ENCODE measurements at places on chromosomes 6 and 20.

GRCh38 chr6:37285861-37286311 lies 27.9 kb upstream of the TMEM217 start:
- DNase-seq, result peak; percentile 22

GRCh38 chr6:50993941-50994720 lies 175.5 kb downstream of the TFAP2B start:
- no peak for DNase-seq

- DNase-seq, result no peak
These were observed 344.7 kb downstream of the NKAIN2 start for GRCh38 chr6:124148236-124148957.

GRCh38 chr20:63215101-63216040 lies 560 bp downstream of the YTHDF1 start:
- no peak for DNase-seq

- DNase-seq, result no peak
These were observed 120.9 kb downstream of the MANEA start for GRCh38 chr6:95698271-95698670.

GRCh38 chr6:8218861-8219260 lies 116.5 kb upstream of the EEF1E1 start:
- DNase-seq, result no peak

DNA sequence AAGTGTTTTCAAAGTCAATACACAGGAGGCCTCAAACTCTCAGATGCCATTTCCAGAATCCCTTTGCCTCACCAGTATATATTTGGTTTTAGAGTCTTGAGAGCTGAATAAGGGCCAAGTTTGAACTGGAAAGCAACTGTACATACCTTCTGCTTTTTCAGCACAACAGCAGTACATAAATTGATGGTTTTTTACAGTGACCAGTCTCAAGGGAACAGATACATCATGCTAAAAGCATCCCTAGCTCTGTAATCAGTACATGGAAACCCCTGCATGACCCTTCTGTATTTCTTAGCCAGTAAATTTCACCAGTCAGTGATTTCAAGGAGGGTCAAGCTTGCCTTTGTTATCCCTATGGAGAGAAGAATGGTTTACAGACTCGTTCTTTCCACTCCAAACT lies 40.6 kb upstream of the ECHDC1 start:
- DNase-seq, result no peak

DNA sequence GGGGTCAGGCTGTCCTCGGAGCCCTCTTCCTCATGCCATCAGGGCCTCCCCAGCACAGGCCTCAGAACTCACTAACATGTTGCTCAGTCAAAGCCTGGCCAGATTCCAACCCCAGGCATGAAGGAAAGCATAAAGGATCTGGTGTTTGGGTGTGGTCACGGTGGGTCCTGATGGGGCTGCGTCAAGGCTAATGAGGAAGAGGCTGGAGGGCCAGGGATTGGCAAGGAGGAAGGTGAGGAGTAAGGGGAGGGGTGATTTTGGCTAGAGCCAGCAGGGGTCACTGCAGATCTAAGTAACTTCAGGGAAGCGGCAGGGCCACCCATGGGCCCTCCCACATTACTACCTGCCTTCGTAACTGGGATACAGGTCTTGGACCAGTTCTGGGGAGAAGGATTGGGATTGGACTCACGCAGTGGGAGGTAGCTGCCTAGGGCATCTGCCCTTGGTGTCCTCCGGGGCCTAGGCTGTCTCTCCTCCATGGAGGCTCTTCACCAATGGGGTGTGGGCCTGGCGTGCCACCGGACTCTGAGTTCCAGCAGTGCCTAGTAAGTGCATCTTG lies 36.2 kb upstream of the MRPS18A start:
- peak; percentile 68 for DNase-seq

DNA sequence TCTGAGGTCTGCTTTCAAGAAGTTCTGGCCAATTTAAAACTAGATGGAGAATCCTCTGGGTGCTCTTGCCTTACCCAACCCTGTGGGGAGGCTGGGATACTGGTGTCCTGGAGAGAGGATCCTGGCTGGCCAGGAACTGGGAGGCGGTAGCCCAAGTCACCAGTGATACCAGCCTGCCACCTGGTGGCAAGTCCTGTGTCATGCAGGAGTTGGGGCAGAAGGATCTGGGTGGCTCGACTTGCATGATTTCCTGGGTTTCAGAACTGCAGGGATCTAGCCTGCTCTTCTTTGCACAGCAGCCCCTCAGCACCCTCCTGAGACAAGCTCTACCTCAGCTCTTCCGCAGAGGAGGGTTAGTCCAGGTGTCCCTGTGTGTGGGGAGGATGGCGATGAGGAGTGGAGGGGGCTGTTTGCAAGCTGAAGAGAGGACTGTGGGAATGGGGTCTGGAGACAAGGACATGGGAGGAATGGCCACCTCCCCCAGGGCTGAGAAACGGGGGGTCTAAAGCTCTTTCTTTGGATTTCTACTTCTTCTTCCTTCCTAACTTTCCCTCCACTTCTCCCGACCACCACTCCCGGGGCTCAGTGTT lies 4.2 kb downstream of the KCNK17 start:
- peak; percentile 59 for DNase-seq

- DNase-seq, result no peak
These were observed 467.6 kb downstream of the DHX35 start for GRCh38 chr20:39429726-39430125.

DNA sequence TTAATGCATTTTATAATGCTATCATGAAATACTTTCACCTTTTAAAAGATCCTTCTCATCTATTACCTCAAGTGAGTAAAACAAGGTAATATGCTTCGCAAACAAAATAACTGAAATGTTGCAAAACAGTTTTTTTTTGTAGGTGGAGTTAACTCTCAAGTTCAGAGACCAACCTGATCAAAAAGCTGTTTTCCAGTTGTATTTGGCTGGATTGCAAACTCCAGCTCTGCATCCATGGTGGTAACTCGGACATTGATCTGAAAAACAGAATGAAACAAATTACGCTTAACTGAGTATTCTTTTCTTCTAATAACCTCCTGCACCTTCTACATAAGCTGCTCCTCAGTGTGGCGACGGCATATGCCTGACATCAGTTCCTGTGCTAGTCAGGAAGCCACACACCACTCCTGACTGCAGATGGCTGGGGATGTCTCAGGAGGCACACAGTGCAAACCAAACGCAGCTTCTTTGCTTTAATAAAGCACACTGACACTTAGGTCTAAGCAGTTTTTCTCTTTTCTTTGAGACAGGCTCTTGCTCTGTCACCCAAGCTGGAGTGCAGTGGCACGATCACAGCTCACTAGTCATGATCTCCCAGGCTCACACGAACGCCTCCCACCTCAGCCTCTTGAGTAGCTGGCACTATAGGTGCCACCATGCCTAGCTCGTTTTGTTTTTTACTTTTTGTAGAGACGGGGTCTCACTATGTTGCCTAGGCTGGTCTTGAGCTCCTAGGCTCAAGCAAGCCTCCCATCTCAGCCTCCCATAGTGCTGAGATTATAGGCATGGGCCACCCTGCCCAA lies 29.9 kb downstream of the EZR start:
- no peak for DNase-seq

- DNase-seq, result no peak
These were observed 60.7 kb downstream of the EYA4 start for GRCh38 chr6:133301835-133302234.

DNA sequence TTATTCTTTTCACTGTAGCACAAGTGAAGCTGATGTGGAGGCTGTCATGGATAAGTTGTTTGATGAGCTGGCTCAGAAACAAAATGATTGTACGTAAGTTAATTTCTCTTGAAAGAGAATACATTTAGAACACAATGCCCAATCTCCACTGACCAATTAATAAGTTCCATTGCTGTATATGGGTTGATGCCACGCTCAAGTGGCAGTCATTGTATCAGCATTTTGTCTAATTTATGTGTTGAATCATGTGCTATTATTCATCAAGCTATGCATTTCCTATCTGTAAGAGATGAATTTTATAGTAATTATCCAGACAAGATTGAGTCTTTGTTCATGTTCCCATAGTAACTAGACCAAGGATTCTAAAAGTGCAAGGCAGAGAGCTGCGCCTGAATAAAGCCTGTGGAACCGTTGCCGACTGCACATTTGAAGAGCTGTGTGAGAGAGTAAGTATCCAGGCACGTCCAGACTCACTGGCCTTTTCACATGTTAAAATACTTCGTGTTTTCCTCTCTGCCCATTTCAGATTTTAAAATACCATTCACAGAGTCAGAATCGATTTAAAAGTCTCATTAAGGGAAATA lies 83.8 kb upstream of the FOXO3 start:
- no peak for DNase-seq

Measured in stimulated activated CD4-positive, alpha-beta T cell treated with anti-CD3 and anti-CD28 coated beads, Interleukin-4, amount 100 ng/mL, for 48 hours (primary cell).